ENCODE measurements at places on chromosomes 2 and 18.
A peak's percentile ranks its signal among the peaks of the same experiment; 100 is the strongest.

DNA sequence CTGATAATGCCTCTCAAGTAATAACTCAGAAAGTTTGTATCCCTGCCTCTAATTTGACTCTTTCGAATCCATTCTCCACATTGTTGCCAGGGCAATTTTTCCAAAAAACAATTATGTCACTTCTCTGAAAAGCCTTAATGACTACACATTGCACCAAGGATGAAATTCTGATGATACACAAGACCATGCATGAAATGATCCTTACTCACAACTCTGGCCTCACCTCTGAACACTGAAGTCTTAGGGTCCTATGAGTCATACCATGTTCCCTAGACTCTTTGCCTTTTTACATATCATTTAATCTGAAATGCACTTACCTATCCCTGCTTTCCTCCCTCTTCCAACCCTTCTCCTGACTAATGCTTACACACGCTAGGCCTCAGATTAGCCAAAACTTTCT, 51.0 kb downstream of the WDPCP start:
- no peak for DNase-seq

- DNase-seq: peak; percentile 95
Observed at GRCh38 chr18:11857177-11857887, 6.1 kb downstream of the CHMP1B start.

GRCh38 chr18:38933322-38933721, 1367.7 kb upstream of the CELF4 start:
- DNase-seq: no peak

DNA sequence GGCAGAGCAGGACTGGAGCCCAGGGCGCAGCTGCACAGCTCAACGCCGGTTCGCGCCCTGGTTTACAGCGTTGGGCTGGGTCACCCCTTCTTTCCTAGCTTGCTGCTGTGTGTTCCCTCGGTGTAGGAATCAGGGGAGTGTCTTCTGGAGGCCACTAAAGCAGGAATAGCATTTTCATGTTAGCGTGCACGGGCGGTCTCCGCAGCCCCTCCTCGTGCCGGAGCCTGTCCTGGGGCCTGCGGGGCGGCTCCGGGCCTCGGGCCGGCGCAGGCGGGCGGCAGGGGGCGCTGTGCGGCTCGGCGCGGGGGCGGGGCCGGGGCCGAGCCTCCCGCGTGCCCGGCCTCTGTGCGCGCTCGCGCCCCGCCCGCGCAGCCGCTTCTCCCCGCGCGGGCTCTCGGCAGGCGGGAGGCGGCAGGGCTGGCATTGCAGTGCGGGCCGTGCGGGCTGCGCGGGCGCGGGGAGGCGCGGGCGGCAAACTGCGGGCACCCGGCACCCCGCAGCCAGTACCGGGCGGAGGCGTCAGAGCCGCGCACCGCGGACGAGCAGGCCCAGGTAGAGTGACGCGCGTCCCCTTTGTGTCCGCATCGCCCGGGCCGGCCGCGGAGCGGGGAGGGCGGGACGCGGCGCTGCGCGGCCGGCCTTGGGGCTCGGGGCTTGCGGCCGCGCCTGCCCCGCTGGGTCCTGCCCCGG, at the start of gene RNF144A:
RNF144A (plus strand) TSS at position 342 of the 690 bp plus-strand sequence. CDS start 79,515 bp downstream, outside the sequence.
- peak; percentile 90 for DNase-seq

DNA sequence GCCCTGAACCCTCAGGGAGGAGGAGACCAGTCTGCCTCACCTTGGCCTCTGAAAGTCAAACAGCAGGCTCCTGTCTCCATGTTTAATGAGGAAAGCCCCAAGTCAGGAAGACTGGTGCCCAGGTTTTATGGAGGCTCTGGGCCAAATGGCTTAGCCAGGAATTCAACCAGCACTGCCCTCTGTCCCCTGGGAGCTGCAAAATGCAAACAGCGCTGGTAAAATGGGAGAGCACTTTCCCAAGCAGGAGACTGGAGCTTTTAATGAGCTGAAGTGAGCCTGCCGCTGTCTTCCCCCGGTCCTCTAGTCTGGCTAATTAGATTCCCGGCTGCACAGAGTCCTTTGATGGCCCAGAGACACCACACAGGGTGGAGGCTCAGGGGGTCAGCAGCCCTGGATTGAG, 276.0 kb upstream of the TRIB2 start:
- no peak for DNase-seq

GRCh38 chr2:1482253-1482675, 69.0 kb downstream of the TPO start:
- DNase-seq: no peak

DNA sequence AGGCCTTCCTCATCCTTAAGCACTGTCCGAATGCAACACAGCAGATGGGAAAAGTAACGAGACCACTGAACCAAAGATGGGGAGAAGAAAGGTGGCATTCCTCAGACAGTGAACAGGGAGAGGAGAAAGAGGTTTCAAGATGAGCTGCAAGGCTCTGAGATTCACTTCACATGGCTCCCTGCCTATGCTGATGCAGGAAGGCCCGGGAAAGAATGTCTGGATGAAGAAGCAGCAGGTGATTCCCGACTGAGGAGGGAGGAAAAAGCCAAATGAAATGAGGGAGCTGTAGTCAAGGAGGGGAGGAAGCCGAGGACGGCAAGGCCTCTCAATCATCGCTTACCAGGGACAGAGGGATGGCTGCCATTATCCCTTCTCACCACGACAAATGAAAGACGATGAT, 98.5 kb upstream of the BOD1L2 start:
- no peak for DNase-seq
